ENCODE measurements at places on chromosomes 1 and 21.

DNA sequence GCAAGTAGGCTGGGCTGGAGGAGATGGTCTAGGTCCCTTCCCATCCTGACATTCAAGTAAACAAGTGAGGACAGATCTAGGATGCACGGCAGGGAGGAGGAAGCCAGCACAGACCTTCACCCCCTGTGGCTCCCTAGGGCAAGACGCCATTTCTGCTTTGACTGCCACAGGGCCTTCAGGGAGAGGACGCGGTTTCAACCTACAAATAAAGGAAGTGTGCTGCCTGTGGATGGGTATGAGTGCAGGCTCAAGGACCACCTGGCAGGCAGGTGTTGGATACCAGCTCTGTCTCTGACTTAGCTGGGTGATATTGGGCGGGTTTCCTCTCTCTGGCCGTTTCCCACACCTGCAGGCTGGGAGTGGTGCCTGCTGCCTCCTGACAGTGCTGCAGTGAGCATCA, 16.2 kb downstream of the SLC2A1 start:
- peaks cover 3% of the 10 kb centered on the region for H3K27me3 ChIP-seq
- peaks cover 81% of the 10 kb centered on the region for H3K4me1 ChIP-seq
- DNase-seq = no peak
- no peak overlapping the region for H3K4me3 ChIP-seq
- peaks cover 58% of the 10 kb centered on the region for H3K36me3 ChIP-seq

GRCh38 chr1:59999746-60000145, 73.2 kb upstream of the CYP2J2 start:
- no peaks in the 10 kb centered on the region for H3K4me1 ChIP-seq
- H3K27ac ChIP-seq = no peak overlapping the region
- H3K4me3 ChIP-seq = no peak overlapping the region
- no peak for DNase-seq

DNA sequence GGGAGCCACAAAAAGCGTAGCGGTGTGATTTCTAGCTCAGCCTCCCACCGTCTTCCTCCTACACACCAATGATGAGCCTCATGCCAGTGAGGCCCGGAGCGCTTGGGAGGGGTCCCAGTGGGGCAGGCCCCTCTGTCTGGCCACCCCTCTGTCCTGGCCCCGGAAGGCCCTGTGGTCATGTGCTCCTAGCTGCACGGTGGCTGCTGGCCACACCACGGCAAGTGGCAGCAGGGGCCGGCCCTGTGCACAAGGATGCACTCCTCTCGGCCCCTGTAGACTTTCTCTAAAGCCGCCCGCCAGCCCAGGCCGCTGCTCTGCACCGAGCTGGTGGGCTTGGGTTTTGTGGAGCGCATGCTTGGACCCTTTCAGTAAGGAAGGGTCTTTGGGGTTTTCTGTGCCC, 53.6 kb downstream of the KCNAB2 start:
- DNase-seq = peak; percentile 1
- no peaks in the 10 kb centered on the region for H3K36me3 ChIP-seq
- H3K4me3 ChIP-seq = no peak overlapping the region
- H3K4me1 ChIP-seq = peaks cover 23% of the 10 kb centered on the region
- H3K27ac ChIP-seq = no peak overlapping the region
- H3K27me3 ChIP-seq = peaks cover 10% of the 10 kb centered on the region

DNA sequence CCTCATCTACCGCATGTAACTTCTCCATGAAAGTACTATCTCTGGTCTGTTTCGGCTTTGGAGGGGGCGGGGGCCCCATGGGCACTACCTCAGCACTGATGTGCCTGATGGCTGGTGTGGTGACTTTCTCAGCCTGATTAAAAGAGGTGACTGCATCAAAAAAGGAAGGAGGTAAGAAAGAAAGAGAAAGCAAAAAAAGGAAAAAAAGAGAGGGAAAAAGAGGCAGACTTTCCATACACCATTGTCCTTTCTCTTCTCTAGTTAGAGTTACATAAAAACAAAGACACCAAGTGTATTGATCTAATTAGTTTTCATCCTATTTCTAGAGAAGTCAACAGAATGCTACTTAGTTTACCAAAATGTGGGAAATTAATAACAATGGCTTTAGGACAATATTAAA, 43.3 kb downstream of the GON4L start:
- no peaks in the 10 kb centered on the region for H3K4me1 ChIP-seq
- no peak overlapping the region for H3K27ac ChIP-seq
- DNase-seq = no peak

DNA sequence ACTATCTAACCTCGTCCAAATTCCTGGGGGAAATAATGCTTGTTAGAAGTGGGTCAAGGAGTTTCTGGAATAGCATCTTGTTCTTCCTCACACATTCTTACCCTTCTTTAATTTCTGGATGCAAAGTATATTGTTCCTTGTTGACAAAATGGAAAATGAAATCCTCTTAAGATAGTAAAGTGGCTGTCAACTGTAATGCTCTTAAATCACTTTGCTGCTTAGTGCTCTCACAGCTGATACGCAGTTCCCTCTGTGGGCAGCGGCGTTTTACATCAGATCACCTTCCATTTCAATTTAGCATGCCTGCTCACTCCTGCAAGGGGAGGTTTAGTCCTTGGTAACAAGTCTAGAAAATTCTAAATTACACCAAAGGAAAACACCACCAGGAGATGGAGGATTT, 113.1 kb downstream of the DNM3 start:
- no peak for DNase-seq
- H3K4me3 ChIP-seq = no peak overlapping the region
- H3K27ac ChIP-seq = no peak overlapping the region
- peaks cover 8% of the 10 kb centered on the region for H3K4me1 ChIP-seq

DNA sequence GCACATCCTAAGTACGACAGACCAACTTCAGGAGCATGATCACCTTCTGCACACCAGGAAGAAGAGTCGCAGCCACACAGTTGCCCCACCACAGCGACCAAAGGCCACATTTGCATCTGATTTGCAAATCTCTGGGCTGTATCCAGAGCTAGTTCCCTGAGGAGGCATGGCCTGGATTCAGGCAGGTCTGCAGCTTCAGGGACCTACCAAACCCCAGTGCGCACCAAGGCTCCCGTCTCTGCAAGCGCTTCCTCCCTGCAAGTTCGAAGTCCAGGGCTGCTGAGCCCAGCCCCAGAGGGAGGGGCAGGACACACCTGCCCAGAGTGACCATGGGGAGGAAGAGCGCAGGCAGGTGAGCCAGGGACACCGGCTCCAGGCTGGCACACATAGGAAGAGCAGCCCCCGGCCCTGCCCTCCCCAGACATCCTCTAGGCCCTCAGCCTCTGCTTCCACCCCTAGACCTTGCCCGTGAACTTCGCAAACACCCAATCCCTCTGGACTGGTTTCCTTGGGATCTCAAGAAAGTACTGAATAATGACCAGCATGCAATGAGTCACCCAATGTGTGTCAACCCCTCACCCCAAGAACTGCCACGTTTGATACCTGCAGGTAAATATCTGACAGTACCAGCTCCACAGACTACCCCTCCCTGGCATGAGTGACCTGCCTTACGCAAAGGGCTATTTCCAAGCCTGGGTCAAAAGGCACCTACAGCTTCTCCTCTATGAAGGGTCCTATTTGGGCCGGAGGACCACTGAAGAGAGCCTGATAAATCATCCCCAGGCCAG, 36.8 kb downstream of the CASZ1 start:
- peaks cover 40% of the 10 kb centered on the region for H3K27me3 ChIP-seq
- H3K4me1 ChIP-seq = peaks cover 46% of the 10 kb centered on the region
- no peak overlapping the region for H3K4me3 ChIP-seq
- no peaks in the 10 kb centered on the region for H3K36me3 ChIP-seq
- DNase-seq = no peak
- no peak overlapping the region for H3K27ac ChIP-seq

DNA sequence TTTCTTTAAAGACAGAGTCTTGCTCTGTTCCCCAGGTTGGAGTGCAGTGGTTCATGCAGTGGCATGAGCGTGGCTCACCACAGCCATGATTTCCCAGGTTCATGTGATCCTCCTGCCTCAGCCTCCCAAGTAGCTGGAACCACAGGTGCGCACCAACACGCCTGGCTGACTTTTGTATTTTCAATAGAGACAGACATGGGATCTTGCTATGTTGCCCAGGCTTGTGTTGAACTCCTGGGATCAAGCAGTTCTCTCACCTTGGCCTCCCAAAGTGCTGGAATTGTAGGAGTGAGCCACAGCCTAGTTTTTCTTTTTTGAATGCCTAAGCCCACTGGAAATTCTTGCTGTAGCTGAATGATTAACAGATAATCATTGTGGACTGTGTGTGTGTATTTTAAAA, 113.5 kb downstream of the RPS6KC1 start:
- peaks cover 24% of the 10 kb centered on the region for H3K36me3 ChIP-seq
- H3K27me3 ChIP-seq = no peaks in the 10 kb centered on the region
- DNase-seq = no peak
- no peak overlapping the region for H3K4me3 ChIP-seq
- H3K27ac ChIP-seq = no peak overlapping the region

- H3K36me3 ChIP-seq = no peaks in the 10 kb centered on the region
- H3K4me1 ChIP-seq = peaks cover 16% of the 10 kb centered on the region
- DNase-seq = no peak
- no peak overlapping the region for H3K4me3 ChIP-seq
- no peaks in the 10 kb centered on the region for H3K27me3 ChIP-seq
- no peak overlapping the region for H3K27ac ChIP-seq
Observed at GRCh38 chr1:241716915-241717656, 65.0 kb downstream of the WDR64 start.
